ENCODE measurements at places on chromosomes 16 and 17.
A peak's percentile ranks its signal among the peaks of the same experiment; 100 is the strongest.

DNA sequence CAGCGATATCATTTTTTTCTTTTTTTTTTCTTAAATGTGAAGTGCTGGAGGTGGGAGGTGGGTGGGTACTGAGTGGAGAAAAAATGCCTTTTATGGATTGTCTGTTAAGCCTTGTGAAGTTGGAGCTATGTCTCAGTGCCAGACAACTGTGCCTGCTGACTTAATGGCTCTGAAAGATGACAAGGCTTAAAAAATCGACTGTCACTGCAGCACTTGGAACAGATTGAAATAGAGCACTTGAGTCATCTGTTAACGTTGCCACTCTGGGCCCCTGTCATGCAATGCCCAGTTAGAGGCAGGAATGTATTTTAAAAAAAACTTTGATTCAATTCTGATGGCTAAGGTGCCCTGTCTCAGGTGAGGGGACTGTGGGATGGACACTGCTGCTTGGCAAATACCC, 108.2 kb upstream of the HS3ST2 start:
- DNase-seq: no peak

DNA sequence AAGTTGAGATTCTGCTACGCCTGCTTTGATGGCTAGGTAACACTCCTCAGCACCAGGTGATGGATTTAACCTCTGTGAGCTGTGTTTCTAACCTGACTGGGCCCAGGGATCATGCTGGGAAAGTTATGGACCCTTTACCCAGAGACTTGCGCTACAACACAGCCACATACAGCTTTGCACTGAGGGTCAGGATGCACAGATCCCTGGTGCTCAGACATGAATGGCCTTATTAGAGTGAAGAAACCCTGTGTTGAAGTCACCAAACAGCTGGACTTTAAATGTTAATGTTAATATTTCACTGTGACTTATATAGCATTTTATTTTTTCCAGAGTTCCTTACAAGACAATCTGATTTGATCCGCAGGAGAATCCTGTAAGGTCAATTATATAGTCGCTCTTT, 114.3 kb downstream of the MSI2 start:
- no peak for DNase-seq

DNA sequence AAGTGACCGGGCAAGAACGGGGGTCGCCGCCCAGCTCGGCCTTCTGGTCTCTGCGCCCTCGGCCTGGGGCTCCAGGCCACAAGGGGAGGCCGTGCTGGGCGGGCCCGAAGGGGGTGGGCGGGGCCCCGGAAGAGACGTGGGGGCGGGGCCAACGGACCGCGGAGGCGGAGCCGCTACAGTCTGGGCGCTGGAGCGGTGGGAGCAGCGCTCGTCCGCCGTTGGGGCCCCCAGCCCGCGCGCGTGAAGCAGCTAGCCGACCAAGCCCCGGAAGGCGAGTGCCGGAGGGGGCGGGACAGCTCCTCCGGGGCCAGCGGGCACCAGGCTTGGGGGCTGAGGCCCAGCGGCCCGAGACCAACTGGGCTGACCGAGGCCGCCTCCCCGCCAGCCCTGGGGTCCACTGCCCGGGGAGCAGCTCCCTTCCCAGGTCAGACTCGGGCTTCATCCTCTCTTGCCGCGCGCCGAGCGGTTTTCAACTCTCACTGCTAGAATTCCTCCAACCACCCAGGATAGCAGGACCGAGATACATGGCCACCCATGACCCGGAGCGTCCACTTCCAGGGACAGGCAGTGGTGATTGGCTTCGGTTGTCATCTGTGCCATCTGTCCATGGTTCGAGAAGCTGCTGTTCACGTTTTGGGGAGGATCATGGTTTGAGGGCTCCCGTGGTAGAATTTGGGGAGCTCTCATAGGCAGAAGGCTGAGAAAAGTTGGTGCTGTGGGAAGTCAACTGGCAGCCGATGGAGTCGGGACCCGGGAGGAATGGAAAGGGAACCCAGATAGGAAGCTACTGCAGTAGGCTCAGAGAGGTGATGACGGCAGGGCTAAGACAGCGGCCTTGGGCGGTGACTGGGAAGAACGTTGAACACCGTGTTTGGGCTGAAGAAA, 44.6 kb upstream of the LCMT1 start:
- DNase-seq: peak; percentile 87

DNA sequence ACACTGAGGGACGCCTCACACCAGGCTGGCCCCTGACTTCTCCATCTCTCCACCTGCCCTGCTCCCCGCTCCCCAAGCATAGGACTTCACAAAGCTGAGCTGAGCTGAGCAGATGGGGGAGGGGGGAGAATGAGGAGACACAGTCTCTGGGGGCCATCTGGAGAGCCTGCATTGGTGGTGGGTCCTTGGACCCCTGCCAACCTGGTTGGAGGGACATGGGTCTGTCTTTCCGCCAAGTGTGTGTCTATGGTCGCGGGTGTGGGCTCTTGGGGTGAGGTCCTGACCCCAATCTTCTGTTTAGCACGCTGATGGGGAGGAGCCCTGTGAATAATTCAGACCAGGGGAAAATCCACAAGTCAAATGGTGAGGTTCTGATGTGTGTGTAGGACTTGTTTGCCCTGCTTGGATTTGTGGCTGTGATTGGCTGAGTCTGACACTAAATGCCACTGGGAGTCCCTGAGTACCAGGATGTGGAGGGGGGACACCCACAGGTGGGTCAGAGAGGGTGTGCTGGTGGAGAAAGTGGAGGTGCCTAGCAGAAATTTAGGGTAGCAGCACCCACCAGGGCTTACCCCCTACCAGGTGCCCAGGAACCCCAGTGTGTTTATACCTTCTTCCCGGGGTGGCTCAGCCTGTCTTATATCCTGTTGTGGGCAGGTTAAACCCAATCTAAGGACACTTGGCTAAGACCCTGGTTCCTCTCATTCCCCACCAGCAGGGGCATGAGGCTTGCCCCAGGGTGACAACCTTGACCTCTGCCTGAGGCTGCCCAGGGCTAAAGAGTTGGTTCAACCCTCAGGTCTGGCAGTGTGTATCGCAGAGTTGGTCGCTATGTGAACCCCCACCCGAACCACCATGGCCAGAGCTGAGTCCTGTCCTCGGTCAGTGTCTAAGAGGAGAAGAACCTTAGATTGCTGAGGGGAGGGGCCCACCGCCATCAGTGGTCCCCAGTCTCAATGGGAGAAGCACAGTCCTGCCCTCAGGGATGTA, 2.1 kb downstream of the FMNL1 start:
- peak; percentile 80 for DNase-seq

DNA sequence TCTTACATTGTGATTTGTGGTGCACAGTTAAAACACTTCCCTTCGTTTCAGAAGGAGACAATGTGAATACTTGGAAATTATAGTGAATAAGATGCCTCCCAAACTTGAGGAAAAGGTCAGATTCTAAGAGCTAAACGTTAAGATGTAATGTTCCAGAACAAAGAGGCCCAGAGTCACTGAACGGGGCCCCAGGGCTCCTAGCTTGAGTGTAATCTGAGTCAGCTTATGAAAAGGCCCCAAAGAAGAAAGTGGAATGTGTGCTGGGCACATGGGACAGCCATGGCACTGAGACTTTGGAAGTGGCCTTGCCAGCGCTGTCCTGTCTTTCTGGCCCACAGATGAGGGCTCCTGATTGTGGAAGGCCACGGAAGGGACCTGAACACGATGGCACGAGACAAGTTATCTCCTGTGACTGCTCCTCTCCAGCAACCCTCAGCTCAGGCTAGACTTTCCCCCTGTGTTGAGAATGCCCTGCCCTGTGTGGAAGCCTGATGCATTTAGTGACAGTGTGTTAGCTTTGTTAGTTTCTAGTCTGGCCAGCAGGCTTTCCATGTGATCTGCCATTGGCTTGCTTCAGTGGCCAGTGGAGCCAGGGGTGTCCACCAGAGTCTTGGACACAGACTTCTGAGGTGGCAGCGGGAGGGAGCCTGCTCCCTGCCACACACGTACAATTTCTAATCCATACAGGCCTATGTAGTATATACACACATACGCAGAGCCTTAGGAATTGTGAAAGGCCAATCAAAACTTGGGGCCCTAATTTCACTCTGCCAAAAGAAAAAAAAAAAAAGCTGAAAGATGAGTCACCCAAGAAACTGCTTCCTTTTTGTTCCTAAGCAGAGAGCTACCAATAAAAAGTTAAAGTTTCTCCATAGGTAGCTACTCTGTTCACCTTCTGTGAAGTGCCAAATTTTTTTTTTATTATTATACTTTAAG, 13.1 kb downstream of the SPATA33 start:
- DNase-seq: no peak

All from activated T-cell treated with anti-CD3 and anti-CD28 coated beads, Interleukin-2, amount 50 U/mL, for 24 hours (primary cell).